HFF-Myc (cell line): ENCODE measurements at places on chromosomes 16 and 17.

DNA sequence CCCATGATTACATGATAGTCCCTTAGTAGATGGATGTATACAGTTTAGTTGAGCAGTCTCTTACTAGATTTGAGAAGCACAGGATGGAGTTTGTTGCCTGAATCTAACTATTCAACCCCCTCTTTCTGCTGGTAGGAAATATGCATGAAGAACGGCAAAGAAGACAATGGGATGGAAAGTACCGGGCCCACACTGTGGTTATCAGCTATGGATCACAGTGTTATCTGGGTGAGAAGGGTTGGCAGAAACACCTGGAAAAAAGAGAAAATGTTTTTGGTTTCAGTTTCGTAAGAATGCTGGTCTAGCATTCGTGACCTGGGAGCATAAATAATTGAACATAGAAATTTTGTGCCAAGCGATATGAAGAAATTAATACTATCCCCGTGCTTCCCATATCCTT is 53.1 kb downstream of the ANKFN1 start:
- DNase-seq = no peak

DNA sequence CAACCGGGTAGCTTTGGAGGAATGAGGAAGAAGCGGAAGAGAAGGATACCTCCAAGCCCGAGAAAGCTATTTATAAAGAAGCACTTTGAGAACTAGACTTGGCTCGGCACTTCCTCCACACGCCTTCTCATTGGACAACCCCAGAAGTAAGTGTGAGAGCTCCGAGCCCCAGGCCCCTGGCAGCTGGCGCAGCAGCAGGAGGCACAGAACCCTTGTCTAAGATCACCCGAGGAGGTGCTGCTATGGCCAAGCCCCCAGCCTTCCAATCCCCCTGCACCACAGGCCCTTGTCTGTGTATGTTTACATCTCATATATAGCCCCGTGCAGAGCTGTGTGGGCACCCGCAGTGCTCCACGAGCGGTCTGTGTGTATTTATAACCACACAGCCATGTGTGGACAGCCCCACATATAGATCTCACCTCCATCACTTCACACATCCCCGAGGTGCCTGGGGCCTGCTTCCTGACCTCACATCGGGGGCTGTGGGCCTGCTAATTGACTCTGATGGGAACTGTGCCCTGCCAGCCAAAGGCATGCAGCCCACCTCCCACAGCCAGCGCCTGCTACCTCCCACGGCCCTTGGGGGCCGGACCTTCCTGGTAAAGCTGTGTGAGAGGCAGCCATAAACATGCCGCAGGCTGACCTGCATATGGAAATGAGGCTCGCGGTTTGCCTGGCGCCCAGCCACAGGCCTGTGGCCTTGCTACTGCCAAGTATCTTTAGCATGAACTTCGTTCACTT is 96.1 kb downstream of the C17orf67 start:
- no peak for DNase-seq

DNA sequence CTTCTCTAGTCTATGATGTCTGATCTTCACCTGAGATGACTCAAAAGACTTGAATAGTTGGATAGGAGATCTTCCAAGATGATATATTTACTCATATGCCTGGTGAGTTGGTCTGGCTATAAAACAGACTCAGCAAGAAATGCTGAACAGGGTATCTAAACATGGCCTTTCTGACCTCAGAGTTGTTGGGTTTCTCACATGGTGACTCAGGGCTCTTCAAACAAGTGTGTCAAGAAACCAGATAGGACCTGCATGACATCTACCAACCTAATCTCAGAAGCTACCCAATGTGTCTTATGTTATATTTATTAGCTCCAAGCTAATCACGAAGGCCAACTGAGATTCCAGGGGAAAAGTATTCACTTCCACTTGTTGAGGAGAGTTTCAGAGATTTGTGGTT is 1477.3 kb downstream of the CDH8 start:
- no peak for DNase-seq

DNA sequence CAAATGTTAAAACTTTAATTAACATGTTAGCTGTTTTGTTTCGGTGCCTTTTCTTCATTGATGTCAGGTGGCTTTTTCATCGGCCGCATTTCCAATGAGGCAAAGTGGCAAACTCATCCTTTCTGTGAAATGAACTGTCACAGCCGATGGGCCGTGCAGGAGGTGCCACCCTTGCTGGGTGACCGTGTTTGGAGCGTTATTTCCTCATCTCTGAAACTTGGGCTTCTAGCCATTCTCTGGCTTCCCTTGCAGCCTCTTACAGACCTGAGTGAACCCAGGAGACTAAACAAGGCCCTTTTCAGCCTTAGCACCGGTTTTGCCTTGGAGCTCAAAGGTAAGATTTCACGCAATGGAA is 42.2 kb upstream of the PRSS54 start:
- no peak for DNase-seq

DNA sequence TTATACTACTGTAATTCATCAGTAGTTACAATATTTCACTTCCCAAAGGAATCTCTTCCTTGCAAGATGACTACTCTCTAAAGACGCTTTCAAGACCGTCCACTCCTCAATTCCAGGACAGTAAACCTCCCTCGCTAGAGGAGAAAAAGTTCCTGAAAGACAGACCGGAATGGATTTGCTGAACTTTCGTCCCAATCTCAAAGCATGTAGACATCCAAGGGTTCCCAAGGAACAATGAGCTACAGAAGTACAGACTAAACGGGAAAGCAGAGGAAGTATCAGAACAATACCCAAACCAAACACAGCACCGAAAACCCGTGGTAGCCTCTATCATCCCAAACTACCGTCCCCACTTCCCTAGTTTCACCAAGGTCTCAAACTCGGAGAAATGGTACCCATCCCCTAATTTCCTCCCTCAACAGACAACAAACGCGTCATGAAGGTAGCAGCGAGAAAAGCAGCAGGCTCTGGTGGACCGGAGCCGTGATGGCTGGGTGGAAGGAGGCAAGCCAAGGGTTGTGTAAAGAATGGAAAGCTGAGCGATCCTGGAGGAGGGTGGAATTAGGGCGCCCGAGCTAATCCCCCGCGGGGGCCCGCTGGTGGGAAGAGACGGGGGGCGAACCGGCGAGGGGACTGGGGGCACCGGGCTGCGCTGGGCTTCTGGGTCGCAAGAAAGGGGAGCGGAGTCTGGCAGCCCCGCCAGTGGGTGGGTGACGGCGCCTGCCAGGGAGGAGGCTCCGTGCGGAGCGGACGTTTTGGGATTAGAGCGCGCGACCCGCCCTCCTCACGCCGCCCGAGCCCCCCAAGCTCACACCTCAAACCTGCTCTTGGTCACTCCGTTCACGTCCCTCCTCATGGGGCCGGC is 647 bp downstream of the FBXL20 start:
- DNase-seq = no peak

GRCh38 chr17:29116804-29117753 is 63.1 kb downstream of the MYO18A start:
- DNase-seq = no peak

- DNase-seq = no peak
These were observed 13.9 kb downstream of the CD300A start for GRCh38 chr17:74480290-74480689.

- no peak for DNase-seq
These were observed 35.9 kb downstream of the TRARG1 start for GRCh38 chr17:1315409-1315808.

DNA sequence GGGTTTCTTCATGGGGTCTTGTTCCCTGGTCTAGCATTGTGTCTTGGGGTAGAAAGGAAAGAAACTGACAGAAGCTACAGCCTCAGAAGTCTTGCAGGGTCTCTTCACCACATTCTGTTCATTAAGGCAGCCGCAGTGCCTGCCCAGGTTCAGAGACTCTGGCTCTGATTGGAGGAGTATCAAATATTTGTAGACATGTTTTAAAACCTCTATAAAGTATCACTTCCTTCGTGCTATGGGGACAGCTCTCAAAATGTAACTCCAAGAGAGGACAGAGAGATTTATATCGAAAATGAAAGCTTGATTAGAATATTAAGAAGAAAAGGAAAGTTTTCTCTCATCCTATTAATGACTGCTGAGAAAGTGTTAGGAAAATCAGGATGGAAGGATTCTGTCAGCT is 107.0 kb upstream of the CACNG3 start:
- DNase-seq = no peak

DNA sequence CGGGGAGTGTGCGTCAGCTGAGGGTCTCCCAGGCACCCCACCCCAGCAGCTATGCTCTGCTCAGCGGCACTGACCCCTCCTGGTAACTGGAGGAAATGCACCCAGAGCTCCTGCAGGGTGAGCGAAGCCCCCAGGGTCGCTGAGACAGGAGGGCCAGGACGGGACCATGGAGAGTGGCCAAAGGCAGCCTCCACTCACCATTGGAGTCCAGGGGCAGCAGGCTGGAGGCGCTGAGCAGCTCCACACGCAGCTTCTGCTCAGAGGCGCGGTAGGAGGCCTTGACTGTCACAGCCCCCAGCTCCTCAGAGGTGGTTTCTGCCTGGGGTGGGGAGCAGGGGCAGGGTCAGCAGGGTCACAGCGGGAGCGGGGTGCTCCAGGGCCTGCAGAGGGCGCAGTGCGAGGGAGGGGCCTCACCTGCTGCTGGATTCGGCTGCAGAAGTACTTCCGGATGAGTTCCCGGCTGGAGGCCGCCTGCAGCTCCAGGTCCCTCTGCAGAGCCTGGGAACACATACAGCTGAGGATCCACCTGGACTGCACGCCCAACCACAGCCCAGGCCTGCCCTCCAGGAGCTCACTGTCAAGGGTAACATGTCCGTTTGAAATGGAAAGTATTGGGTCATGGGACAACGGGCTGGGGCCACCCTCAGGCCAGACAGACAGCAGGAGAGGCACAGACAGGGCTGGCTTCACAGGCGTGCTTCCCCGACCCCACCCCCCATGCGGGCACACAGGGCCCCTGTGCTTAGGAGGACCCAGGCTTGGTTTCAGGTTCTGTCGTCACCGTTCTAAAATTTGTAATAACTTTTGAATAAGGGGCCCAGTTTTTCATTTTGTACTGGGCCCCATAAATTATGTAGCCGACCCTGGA is 13.8 kb downstream of the UNC13D start:
- DNase-seq = no peak

GRCh38 chr17:74271281-74271680 is 2.8 kb upstream of the DNAI2 start:
- DNase-seq = no peak

GRCh38 chr17:8745586-8746500 is 1.2 kb upstream of the CCDC42 start:
- no peak for DNase-seq
